ENCODE measurements at places on chromosomes 5 and 9. TPM values are rescaled to one million over a fixed set of nuclear protein-coding genes. Genes with fewer than 3 reads are reported as not detected.

DNA sequence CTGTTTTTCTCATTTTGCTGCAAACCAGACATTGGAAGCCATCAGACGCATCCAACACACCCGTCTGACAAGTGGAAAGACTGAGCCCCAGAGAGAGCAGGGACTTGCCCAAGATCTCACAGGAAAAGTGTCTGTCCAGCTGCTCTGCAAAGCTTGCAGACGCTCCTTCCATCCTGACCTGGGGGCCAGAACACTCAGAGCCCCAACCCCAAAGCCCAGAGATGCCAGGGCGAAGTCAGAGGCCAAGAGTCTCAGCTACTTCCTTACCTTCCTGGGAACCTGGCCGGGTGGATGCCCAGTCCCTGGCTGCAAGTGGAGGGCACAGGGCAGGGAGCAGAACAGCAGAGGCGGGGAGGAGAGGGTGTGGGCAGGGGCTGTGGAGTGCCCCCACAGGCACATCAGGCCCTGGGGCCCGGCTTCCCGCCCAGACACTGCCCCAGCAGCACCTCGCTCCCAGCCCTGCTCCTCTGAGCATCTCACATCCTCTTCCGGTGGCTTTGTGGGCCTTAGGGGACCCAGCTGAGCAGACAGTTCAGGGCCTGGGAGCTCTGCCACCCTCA lies 9.7 kb upstream of the RALGDS start:
- peak; percentile 11 for ATAC-seq

GRCh38 chr9:93266521-93267001 lies 82.6 kb downstream of the WNK2 start:
- ATAC-seq = no peak

DNA sequence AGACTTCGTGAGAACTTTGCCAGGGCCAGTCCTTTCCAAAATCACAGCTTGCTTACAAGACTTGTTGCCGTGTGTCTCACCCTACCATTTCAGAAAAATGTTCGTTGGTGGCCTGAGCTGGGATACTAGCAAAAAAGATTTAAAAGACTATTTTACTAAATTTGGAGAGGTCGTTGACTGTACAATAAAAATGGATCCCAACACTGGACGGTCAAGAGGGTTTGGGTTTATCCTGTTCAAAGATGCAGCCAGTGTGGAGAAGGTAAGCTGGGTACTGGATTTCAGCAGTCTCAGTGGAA lies 1.4 kb downstream of the HNRNPAB start:
- no peak for ATAC-seq

DNA sequence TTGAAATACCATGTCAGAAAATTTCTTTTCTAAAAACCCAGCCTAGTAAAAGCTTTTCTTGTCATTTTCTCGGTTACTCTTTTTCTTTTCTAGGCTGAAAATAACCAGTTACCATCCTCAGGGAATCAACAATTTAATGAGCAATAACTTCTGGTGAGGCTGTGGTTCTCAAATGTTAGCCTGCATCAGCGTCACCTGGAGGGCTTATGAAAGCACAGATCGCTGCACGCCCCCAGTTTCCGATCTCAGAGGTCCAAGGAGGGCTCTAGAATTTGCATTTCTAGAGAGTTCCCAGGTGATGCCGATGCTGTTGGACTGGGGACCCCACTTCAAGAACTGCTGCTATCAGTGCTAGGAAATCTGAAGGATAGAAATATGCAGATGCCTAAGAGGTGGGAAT lies 28.9 kb upstream of the TLE1 start:
- no peak for ATAC-seq

DNA sequence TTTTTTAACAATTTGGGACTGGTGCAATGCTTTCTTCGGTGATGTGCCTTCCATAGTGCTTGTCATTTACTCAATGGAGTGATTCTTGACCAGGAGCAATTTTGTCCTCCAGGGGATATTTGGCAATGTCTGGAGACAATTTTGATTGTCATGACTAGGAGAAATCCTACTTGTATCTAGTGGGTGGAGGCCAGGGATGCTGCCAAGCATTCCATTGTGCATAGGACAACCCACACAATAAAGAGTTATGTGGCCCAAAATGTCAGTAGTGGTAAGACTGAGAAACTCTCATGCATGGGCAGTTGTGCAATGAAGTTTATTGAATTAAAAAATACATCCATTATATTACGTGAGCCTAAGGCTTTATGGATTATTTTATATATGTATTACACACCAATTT lies 70.5 kb downstream of the FOCAD start:
- no peak for ATAC-seq

GRCh38 chr5:180135128-180135955 lies 63.8 kb upstream of the RNF130 start:
- peak; percentile 94 for ATAC-seq

DNA sequence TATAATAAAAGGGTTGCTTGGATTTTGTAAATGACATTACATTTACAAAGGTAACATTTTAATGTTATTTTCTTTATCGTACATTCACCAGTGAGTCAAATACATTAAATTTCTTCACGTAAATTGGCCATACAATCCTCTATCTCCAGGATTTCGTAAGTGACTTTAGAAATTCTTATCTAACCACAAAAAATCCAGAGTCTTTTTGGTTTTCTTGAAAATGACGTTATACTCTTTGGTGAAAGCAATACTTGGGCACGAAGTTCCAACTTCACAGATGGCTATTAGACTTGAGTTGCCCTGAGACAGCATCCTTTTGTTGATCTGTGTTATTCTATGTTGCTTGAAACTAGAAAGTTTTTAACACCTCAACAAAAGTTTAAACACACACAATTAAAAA lies 87.4 kb upstream of the CDH10 start:
- no peak for ATAC-seq

DNA sequence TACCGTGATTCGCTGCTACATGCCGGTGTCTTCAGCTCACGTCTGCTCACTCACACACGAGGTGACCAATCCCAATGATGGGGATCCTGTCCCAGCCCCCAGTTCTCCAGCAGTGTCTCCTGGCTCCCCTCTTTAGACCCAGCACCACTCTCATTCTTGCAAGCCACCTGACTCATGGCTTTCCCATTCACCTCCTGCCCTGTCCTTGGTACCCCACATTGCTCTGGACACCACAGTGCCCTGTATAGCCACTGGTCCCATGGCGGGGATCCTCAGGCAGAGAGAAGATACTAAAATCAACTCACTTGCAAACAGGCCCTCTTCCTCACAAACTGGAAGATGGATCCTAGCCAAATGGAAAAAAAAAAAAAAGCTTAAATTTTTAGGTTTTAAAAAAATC lies 81.0 kb downstream of the SLIT3 start:
- ATAC-seq = no peak

DNA sequence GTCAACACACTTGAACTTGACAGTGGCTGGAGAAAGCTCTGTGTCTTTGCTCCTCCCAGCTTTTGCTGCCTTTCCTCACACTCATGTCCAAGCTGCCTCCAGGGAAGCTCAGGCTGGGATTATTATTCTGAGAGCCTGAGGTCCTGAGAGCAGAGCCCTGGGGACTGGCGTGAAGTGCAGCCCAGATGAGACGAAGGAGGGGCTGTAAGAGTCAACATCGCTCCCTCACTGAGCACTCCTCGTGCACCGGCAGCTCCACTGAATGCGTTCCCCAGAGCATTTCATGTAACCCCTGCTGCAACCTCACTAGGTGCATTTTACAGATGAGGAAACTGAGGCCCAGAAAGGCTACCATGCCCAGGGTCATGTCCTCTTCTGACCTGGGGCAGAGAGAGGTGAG lies 63.5 kb upstream of the PHYKPL start:
- ATAC-seq = no peak

DNA sequence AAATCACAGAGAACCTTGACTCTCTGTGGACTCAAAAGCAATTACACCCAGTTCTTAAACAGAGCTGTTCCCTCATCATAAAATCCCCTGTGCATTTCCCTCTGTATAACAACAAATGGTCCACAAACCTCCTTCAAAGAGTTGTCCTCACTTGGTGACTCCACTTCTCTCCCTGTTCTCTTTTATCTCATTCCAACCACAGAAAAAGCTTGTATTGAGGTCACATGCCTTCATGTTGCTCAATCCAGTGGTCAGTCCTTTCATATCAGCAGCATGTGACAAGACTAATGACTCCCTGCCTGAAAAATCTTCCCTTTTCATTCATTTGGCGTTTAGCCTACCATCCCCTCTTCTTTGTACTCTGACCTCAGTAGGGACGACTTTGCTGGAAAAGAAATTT lies 158.0 kb downstream of the DEPDC1B start:
- no peak for ATAC-seq

GRCh38 chr9:131672451-131672850 lies 67.4 kb downstream of the RAPGEF1 start:
- ATAC-seq = no peak

- peak; percentile 88 for ATAC-seq
Measured at GRCh38 chr5:168836603-168837231, 257.5 kb upstream of the PANK3 start.

- ATAC-seq = no peak
Measured at GRCh38 chr9:93252116-93252780, 68.3 kb downstream of the WNK2 start.

The CD14 gene
- 0.32 TPM for total RNA-seq

The SHROOM1 gene
- 3.4 TPM for total RNA-seq

The SRP19 gene
- 60.3 TPM for total RNA-seq

The C7 gene
- total RNA-seq = not detected

Measured in activated T-helper 17 cell treated with anti-CD3 and anti-CD28 coated beads, Interleukin-2, amount 50 U/mL, for 72 hours (primary cell).